ENCODE measurements at places on chromosomes 7 and 10. TPM values are rescaled to one million over a fixed set of nuclear protein-coding genes. Genes with fewer than 3 reads are reported as not detected.

The MTG1 gene
- 44.0 TPM for total RNA-seq

The DEPP1 gene
- total RNA-seq, result 190 TPM

The VIPR2 gene
- 2.0 TPM for total RNA-seq

DNA sequence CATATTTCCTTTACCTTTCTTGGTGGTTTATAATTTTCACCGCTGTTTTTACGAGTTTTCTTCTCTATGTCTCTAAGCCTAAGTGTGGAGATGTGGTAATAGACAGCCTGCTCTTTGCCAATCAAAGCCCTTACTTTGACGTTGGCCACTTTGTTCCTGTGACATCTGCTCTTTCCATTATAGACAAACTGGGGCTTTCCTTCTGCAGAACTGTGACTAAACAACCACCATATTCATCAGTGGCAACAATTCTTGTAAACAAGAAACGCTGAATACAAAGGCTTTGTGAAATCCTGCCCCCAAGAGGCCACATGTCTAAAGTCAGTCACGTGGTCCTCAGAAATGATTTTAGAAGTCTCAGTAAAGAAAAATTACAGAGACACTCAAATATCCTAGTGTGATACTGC, 59.6 kb upstream of the CAPZA2 start:
- no peak for DNase-seq

DNA sequence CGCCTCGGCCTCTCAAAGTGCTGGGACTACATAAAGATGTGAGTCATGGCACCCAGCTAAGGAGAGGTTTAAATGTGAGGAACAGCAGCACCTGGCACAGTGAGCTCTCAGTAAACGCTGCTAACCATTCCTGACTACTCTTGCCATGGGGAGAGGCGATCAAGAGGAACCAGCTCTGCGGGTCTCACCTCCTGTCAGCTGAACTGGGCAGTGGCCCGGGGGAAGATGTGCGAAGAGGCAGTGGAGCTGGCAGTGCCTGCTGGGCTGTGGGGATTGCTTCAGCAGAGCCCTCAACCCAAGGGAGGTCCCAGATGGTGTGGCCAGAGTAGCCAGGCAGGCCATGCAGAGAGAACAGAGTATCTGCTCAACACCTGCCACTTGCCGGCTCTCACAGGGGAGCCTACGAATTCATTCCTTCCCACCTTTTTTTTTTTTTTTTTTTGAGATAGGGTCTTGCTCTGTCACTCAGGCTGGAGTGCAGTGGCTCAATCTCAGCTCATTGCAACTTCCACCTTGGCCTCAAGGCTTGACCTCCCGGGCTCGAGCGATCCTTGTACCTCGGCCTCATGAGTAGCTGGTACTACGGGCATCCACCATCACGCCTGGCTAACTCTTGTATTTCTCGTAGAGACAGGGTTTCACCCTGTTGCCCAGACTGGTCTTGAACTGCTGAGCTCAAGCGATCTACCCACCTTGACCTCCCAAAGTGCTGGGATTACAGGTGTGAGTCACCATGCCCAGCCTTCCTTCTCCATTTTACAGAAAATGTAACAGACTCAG, 6.8 kb downstream of the POLM start:
- DNase-seq, result no peak

DNA sequence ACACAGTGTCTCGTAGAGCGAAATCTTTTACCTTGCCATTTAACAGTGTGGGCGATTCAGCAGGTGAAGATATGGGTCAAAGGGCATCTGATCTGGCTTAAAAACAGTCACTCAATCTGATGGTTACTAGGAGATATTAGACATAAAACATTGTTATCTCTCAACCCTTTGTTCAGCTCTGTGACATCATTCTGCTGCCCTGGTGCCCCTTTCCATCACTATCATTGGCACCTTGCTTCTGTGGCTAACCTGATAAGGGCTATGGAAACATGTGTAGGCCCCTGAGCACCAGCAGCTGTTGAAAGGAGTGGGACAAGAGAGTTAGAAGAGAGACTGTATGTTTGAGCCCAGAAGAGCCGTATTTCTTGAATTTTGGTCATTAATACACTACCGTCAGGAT, 650.3 kb downstream of the PHTF2 start:
- DNase-seq, result no peak

DNA sequence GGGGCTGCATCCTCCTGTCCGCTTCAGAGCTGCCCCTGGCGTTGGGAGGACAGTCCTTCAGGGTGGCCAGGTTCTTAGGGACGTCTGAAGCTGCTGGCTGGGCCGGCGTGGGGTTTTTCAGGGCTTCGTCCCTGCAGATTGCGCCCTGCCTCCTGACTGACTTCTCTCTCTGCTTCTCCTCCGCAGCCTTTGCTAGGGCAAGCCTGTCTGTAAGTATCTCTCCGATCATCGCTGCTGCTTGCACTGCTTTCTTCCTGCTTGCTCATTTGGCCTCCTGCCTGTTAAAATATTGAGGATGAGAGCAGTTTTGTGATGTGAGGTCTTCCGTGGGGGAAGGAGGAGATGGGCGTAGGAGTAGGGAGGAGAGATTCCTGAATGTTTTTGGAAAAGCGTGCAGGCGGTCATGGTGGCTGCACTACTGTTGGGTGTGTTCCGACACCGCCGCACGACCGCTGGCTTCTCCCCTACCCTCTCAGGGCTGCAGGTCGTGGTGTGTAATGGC, 25.3 kb downstream of the PFKFB3 start:
- DNase-seq, result no peak

DNA sequence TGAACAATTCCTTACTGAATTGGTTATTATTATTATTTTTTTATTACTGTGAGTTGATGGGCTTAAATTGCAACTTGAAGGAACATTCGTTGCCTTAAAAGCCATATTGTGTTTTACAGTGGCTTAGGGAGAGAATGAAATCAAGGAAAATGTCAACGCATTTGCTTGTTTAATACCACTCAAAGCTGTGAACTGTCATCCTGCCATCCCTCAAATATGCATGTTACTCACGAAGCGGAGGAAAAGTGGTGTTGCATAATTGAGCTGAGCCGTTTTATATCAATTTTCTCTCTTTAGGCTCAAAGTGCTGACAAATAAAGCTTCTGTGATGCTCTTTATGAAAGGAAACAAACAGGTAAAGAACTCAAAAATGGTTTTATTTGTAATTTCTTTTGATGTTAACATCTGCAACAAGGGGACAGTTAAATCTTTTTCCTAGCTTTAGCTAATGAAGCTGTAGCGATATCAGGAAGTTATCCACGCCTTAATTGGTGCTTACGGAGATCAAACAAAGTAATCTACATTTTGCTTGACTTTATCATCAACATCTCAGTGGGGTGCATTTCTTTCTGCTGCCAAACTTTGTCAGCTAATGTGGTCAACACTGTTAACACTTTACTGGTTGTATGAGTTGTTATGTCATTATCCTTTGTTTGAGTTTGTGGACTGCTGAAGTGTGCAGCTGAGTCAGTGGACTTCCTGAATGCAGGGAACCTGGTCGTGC, 33.1 kb downstream of the GLRX3 start:
- DNase-seq, result no peak

DNA sequence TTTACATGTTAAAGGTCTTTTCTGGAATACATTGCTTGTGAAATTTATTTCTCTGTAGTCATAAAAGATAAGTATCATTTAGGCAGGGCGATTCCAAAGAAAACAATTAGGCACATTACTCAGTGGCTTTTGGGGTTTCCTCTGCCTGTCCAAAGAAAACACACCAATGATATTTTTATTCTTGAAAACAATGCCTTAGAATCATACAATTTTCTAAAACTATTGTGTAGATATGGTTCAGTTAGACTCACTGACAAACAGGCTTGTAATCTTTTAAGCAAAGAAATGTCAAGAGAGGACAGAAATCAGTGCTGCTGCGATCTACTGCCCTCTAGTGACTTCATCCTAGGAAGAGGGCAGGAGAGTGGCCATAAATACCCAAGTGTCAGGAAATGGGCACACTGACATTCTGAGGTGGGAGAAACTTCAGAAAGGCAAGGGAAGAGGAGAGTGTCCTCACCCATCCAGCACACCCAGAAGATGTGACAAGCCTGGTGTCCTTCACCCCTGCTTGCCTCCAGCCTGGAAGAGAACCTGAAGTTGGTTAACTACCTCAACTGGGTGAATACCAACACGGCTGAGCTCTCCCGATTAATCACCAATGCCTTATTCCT, 120.5 kb downstream of the GALNT11 start:
- no peak for DNase-seq

- DNase-seq, result no peak
Measured at GRCh38 chr7:144670218-144670617, 165.6 kb downstream of the TPK1 start.

DNA sequence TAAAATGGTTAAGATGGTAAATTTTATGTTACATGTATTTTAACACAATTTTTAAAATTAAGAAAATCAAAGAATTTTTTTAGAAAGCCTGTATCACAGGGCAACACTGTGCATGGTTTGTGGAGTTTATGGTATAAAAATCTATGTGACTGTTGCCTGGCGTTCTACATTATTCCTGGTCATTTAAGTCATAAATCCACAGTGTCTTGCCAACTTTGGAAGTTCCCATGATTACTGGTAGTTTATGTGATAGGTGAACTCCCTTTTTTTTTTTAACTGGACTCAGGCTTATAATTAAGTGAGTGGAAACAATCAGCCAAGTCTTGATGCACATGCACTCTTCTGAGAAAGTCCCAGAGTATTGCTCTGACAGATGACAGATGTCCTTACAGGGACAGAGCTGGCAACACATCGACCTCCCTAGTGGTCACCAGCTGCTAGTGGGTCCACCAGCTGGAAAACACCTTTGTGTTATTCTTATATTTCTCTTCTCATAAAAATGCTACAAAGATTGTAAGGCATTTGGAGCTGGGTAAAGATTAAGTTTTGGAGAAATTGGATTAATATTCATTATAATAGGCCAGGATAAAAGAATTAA, 8.8 kb upstream of the STN1 start:
- no peak for DNase-seq

DNA sequence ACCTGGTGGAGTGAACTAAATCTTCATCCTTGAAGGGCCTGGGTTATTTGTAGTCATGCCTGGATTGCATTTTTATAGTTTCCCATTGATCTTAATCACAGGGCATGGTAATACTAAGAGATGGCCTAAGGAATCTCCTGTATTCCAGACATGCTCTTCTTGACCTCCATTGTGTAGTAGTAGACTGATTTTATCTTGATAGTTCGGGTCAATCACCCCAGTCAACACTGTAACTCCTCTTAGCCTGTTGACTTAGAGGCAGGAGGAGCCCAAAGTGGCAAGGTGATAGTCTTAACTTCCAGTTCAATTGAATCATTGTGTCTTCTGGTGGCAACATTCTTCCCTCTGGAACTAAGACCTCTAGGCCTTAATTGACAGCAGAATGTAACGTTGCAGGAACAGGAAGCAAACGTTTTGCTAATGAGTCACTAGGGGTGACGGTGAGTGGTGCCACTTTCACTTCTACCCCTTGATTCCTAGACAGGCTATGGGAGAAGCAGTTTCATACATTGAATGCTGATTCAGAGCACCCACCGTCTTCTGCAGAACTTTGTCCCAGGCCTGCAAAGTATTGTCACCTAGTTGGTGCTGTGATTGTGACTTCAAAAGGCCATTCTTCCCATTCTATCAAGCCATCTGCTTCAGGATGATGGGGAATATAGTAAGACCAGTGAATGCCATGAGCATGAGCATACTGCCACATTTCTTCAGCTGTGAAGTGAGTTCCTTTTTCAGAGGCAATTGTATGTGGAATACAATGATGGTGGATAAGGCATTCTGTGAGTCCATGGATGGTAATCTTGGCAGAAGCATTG, 24.0 kb upstream of the PAPSS2 start:
- DNase-seq, result no peak

- DNase-seq, result no peak
Measured at GRCh38 chr7:81361769-81362312, 408.0 kb downstream of the HGF start.

- no peak for DNase-seq
Measured at GRCh38 chr10:78071857-78072179, 38.2 kb downstream of the RPS24 start.

GRCh38 chr10:26219676-26220075, 3.1 kb downstream of the GAD2 start:
- no peak for DNase-seq

- no peak for DNase-seq
Measured at GRCh38 chr10:103491729-103492364, 1.7 kb upstream of the NEURL1 start.
